ENCODE measurements at places on chromosomes 4 and X.

- DNase-seq, result no peak
Observed at GRCh38 chr4:133131829-133132460, 17.1 kb upstream of the PCDH10 start.

GRCh38 chrX:129686422-129686948, 31.7 kb upstream of the APLN start:
- DNase-seq, result no peak

DNA sequence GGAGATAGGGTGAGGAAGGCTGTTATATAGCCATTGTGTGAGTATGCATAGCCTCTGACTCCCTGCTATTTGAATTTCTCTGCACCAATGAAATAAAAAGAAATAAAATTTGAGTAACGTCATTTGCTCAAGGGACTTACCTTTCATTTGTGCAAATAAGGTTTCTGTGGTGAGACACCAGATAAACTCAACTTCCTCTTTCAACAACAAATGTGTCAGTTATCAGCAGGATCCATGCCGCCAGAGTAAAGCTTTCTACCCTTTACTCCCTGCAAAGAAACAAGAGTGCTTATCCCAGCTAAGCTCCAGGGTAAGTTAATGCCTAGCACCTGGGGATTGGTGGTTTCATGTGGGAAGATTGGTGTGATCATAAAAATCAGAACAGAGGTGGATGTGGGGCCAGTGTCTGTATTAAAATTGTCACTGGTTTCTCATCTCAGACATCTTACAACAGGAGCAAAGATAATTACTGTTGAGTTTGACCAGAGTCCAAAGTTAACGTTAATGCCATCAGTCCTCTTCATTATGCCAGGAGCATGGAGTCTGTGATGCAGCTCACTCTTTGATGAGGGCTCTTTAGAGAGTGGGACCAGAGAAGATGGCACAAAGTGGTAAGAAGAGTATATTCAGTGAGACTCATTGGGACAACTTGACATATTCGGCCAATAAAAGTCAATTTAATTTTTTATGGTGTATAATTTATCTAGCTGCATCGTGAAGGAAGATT, at the start of gene P2RY10:
P2RY10 (plus strand) TSS at position 206 of the 727 bp plus-strand sequence. CDS start 15,130 bp downstream, outside the sequence.
- no peak for DNase-seq

DNA sequence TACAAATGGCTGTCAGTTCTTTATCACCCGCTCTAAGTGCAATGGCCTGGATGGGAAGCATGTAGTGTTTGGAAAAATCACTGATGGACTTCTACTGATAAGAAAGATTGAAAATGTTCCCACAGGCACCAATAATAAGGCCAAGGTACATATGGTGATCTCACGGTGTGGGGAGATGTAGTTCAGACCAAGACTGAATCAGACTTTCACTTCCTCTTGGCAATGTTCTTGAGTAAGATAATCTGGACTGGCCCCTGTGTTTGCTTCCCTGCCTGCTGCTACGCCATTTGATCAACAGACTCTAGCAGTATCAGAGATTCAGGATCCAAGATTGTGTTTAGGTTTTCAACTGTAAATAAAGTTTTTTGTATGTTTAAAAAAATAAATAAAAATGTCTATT, 682.2 kb upstream of the AMOT start:
- no peak for DNase-seq

- DNase-seq, result no peak
Observed at GRCh38 chr4:67333664-67334063, 211.6 kb downstream of the CENPC start.

- DNase-seq, result no peak
Observed at GRCh38 chr4:186368281-186368680, 102.3 kb downstream of the F11 start.

DNA sequence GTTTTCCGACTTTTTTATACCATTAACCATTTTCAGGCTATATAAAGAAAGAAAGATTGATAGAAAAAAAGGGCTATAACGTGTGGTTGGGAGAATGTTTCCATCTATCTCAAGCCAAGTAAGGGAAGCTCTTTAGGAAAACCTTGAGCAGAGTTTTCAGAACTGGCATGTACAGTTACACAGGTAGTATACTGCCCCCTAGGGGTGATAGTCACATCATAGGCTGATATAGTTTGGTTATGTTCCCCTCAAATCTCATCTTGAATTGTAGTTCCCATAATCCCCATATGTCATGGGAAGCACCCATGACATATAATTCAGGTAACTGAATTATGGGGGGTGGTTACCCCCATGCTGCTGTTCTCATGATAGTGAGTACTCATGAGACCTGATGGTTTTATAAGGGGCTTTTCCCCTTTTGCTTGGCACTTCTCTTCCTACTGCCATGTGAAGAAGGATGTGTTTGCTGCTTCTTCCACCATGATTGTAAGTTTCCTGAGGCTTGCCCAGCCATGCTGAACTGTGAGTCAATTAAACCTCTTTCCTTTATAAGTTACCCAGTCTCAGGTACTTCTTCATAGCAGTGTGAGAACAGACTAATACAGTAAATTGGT, 186.8 kb downstream of the TMA16 start:
- no peak for DNase-seq

DNA sequence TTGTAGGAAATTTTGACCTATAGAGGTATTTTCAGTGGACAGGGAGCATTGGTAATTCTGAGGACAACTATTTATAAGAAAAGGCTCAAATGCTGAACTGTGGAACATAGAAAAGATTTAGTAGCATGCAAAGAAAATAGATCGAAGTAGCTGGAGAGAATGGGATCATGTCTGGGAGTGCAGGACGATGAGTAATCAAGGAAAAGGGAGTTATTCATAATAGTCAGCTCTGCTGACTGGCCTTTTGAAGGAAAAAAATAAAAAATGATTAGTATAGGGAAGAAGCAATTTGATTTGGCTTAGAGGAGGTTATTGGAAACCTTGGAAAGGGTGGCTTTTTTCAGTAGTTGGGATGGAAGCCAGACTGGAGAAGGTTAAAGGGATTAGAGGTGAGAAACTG, 22.9 kb upstream of the ANK2 start:
- DNase-seq, result no peak

GRCh38 chr4:179989975-179990374, 2253.2 kb upstream of the TENM3 start:
- no peak for DNase-seq

DNA sequence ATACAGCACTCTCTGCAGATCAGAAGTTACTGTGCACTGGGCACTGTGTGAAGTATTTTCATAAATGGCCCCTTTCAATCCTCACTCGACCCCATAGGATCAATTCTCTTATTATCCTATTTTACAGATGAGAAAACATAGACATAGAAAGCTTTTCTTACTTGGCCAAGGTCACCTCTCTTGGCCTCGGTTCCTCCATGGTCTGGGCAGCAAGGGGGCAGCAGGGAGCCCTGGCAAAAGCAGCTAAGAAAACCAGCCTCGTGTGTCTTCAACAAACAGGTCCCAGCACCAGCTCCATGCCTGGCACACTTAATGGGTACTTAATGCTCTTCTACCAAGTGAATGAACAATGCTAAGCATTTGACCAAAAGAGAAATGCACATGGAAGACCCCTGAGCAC, 34.4 kb downstream of the BST1 start:
- DNase-seq, result no peak

DNA sequence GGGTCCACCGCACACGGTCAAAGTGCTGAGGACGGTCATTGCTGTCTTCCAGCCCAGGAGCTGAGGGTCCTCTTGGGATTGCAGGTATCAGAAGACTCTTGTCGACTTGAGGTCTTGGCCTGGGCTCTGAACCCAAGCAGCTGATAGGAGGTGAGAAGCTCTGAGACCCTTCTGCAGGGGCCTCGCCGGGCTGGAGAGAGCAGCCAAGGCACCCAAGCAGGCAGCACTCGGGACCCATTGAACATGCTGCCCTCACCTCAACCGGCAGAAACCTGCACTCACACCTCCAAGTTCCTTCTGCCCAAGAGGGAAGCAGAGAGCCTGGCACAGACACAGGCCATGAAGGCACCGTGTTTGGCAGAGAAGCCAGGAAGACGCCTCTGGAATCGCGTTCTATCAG, 34.1 kb downstream of the PDHA1 start:
- no peak for DNase-seq

GRCh38 chrX:140701480-140701879, 8.1 kb upstream of the LINC00632 start:
- DNase-seq, result no peak

DNA sequence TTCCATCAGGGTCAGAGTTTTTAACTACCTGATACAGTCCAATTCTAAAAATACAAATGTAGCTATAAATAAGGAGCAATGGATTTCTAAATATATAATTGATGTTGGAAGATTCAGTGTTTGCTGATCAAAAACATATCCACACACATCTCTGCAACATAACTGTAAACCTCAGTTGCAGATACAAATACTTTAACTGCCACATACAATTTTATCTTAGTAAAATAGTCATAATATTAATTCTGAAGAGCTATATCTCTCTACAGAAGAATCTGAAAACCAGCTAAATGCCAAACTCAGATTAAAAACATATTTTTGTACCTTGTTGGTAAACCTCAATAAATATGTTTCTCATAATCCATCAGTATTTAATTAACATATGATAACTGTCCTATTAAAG, 674.3 kb upstream of the INTU start:
- DNase-seq, result no peak

DNA sequence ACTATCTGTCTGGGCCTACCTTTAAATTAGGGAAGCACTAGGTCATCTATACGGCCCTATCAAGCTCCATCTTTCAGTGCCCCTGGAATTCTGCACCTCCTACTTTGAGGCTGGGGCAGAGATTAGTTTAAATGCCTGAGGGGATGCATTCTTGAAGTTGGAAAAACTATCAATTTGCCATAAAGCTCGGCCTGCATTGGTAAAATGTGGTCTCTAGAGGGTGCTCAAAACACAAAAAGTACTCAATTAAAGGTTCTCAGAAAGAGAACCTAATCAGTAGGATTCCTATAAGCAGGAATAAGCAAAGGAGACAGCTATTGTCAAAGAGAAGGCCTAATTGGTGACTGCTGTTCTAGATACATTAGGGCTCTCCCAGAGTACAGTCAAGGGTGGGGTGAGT, 111.7 kb downstream of the AMER1 start:
- DNase-seq, result no peak

DNA sequence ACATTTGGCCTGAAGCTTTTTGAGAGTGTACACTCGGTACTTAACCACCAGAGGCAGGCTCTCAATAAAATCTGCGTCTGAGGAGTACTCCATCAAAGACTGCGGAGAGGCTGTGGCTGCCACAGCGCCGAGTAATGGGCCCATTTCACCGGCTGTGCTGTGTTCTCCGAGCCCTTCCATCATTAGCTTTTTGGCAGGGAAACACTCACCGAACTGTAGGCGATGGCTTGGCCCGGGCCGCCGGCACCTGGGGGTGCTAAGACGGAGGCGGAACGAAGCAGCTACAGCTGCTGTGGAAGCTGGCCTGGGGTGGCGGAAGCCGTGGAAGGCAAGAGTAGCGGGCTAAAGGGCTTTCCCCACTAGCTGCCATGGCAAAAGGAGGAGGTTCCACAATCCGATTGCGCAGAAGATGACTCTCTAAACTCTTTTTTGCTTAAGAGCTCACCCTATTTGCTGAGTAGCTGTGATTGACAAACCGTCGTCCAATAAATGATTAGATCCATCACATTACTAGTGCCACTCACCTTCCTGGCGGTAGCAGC, 48.5 kb upstream of the PABPC1L2A start:
- DNase-seq, result no peak

DNA sequence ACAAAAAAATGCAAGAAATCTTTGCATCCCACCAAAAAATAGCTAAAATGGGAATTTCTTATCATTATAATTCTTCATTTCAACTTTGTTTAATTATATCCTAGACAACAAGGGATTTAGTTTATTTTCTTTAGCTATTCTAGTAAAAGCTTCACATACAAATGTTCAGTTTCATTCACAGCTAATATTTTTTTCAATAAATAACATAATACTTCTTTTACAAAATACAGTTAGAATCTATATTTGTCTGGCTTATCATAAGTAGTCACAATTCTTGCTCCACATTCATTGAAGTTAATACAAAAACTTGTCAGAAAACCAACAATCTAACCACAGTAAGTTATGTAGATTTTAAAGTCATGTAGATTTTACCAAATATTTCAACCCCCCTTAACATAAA, 414.4 kb downstream of the FAT4 start:
- no peak for DNase-seq

GRCh38 chr4:5917672-5918071, 24.8 kb upstream of the CRMP1 start:
- DNase-seq, result no peak

DNA sequence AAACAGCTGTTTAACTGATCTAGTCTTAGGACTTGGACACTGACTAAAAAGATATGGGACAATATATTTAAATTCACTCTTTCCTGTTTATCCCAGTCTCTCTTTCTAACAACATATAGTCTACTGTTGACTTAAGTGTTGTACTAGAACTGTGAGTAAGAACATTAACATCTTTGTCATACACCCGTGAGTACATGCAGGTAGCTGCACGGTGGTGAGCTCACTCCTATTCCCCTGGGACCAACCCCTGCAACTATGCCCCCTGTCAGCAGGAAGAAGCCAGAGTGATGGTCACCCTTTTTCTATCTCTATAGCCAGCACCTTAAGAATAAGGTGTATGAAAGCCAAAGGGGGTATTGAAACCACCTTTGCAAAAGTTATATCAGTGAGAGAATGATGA, 17.6 kb downstream of the TBL1X start:
- DNase-seq, result no peak

- no peak for DNase-seq
Observed at GRCh38 chr4:76802236-76803021, 95.5 kb downstream of the SOWAHB start.

- no peak for DNase-seq
Observed at GRCh38 chr4:94036964-94037363, 170.7 kb upstream of the SMARCAD1 start.

Data from stimulated activated CD4-positive, alpha-beta T cell treated with anti-CD3 and anti-CD28 coated beads, Interleukin-1b, Interleukin-23, amount 100 ng/mL, for 24 hours (primary cell).